ENCODE measurements at places on chromosomes 1 and 21.

GRCh38 chr1:115677182-115677555, 35.4 kb downstream of the VANGL1 start:
- no peak for DNase-seq

DNA sequence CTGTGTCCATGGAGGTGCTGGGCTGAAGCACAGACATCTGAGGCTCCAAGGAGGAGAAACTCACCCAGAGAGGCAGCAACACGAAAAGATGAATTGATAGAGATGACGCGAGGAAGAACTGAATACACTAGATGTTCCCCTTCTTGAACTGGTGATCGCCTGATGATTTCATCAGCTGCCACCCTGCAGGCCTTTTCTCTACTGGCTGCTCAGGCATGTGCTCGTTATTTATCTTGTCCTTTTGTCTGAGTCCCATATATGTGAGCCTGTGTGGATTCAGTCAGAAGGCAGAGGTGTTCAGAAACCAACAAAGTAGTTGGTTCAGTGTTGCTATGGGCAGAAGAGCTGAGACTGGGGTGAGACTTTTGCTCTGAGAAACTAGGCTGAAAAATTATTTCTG, 104.2 kb downstream of the SPATA46 start:
- no peak for DNase-seq

- no peak for DNase-seq
Measured at GRCh38 chr1:171784784-171785183, 3.3 kb downstream of the METTL13 start.

- no peak for DNase-seq
Measured at GRCh38 chr1:68173283-68173935, 58.9 kb downstream of the WLS start.

- no peak for DNase-seq
Measured at GRCh38 chr1:25781130-25781433, 18.9 kb upstream of the SELENON start.

- DNase-seq: no peak
Measured at GRCh38 chr1:88149686-88150085, 534.4 kb upstream of the PKN2 start.

DNA sequence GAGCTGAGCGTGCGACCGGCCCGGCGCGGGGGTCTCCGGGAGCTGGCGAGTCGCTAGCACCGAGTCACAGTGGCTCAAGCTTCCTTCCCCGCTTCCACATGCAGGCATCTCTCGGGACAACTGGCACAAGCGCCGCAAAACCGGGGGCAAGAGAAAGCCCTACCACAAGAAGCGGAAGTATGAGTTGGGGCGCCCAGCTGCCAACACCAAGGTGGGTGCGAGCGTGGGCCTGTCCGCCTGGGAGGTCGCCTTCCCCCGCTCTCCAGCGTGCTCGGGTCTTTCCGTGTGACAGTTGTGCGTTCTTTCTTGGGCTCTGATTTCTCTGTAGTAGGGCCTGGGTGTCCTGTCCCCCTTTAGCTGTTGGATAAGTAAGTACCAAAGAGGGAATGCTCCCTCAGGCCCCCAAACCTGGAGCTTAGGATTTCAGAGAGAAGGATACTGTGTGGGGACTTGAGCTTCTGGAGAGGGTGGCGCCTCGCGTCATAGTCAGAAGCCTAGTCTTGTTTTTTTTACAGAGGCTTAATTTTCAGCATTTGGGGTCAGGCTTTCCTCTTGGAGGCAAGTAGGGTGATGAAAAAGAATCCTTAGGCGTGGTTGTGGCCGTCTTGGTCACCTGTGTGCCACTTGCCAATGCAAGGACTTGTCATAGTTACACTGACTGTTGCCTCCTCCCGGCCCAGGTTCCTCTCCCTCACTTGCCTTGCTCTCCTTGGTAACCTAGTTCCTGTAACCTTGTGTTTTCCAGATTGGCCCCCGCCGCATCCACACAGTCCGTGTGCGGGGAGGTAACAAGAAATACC, 790 bp downstream of the RPS8 start:
- peak; percentile 32 for DNase-seq

DNA sequence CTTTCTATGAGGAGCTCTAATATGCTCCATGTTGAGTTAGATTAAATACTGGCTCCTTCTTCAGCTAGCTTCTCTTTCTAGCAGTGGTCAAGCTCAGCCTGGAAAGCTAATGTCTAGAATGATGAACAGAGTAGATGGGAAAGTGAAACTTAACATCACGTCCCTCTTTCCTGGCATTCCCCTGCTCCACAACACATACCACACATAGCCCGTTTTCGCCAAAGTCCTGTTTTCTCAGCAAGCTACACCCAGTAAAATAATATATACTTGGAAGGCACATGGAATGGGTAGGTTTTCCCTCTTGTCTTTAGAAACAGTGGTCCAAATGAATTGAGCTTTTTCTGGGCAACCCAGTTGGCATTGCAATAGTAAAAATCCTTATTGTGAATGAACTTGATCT, 3.8 kb downstream of the KRTAP27-1 start:
- DNase-seq: no peak

DNA sequence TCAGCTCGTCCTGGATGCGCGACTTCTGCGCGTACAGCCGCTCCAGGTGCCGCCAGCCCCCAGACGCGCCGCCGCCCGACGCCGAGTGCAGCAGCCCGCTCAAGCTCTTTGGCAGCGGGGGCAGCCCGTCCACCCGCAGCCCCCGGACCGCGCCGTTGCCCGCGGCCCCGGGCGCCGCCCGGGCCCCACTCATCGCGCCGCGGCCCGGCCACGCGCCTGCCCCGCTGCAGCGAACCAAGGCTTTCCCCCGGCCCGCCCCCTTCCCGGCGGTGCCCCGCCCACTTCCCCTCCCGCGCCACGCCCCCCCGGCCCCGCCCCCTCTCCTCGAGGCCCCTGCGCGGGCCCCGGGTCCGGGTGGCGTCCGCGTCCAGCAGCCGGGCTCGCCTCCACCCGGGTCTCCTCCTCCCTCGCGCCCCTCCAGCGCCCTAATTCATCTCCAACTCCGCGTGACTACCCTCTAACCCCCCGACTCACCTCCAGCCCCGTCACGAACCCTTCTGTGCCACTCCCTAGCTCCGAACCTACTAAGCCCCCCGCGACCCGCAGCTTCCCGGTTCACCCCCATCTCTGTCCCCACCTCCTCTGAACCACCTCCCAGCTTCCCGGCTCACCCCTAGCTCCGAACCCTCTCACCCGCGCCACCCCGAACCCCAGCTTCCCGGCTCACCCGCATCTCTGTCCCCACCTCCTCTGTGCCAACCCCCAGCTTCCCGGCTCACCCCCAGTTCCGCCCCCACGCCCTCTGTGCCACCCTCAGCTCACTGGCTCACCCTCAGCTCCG, at the start of gene FAM89A:
FAM89A (minus strand) TSS at position 236 of the 781 bp plus-strand sequence; CDS start at position 193, 43 bp downstream.
- DNase-seq: peak; percentile 69

- no peak for DNase-seq
Measured at GRCh38 chr1:173355281-173356031, 121.7 kb upstream of the PRDX6 start.

DNA sequence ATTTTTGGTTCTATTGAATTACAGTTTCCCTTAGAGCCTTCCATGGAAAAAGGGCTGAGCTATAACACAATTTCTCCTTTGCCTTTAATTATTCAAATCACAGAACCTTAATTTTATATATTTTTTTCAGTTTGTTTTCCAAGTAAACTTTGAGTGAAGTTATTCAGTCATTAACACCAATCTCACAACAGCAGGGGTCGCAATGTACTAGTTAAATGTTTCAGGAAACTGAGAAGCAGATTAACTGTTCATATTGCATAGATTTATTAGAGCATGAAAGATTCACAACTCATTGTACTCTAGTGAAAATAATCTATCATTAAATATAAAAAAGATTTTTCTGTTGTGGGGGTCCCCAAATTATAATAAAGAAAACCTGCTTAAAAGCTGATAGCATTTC, 64.1 kb downstream of the KIFAP3 start:
- DNase-seq: no peak

DNA sequence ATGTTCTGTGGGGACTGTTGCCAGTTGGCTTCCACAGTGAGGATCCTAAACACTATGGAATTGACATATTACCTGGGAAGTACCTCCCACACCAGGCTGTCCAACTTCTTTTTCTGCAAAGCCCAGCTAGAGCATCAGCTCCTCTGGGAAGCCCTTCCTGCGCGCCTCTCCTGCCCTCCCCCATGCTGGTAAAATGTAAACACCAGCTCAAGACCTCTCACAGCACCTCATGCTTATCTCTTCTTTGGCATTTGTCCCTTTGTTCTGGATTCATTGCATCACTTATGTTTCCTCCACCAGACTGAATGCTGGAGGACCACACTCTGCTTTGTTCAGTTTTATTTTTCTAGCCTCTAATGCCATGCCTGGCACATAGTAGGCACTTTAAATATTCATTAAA, 172.1 kb downstream of the HHAT start:
- DNase-seq: no peak

- no peak for DNase-seq
Measured at GRCh38 chr1:70327306-70328076, 27.0 kb downstream of the ANKRD13C start.

- DNase-seq: no peak
Measured at GRCh38 chr1:10716840-10717239, 79.6 kb downstream of the CASZ1 start.

GRCh38 chr21:33008333-33009051, 17.2 kb upstream of the OLIG2 start:
- no peak for DNase-seq

GRCh38 chr1:187129132-187129531, 300.4 kb downstream of the PLA2G4A start:
- DNase-seq: no peak

DNA sequence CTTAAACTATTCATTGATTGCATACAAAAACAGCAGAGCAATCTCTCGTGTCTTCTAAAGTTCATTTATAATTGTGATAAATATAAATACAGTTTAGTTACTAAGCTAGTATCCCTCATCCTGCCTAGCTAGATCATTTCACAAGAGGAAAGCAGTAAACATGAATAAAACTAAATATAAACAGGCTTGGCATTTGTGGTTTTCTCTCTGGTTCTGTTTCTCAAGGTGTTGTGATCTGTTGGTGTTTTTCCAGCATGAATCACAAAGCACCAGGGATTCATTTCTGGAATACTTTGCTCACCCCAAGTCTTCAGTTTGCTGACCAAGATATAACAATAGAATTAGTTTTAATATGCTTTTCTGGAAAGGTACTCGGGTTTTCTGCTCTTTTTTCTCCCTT, 32.7 kb upstream of the GLIS1 start:
- no peak for DNase-seq

DNA sequence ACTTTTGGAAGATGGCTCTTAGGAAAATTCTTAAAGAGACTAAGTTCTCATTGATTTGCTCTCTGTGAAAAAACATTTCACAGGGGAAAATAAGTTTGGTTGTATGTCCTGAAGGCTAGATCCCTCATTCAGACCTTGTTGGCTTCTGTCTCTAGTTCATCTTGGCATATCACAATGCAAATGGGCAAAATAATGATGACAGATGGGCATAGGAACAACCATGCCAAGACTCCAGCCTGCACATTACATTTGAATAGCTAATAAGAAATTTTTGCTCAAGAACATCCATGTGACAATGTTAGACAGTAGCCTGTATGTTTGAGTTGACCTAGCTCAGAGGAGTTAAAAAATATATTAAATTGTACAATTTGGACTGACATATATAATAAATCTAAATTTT, 292.9 kb downstream of the PLA2G4A start:
- no peak for DNase-seq

DNA sequence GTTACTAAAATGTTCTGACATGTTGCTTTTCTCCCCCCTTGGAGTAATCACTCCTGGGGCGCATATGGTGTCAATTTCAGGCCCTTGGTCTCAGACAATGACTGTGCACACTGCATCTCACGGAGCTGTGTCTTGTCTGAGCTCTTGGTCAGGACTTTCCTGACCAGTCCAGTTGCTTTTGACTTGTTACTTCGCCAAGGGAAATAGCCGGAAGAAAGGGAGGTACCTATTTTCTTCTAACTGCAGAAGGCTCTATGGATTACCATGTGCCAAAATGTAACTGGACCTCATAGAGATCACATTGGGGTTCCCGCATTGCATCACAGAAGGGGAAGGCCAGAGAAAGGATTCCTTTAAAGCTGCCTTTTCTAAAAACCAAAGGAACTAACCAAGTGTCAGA, 68.6 kb downstream of the SPAG17 start:
- DNase-seq: no peak

- no peak for DNase-seq
Measured at GRCh38 chr21:40120940-40121575, 253.8 kb downstream of the PCP4 start.

- DNase-seq: no peak
Measured at GRCh38 chr1:115412286-115412685, 74.2 kb upstream of the NGF start.

DNA sequence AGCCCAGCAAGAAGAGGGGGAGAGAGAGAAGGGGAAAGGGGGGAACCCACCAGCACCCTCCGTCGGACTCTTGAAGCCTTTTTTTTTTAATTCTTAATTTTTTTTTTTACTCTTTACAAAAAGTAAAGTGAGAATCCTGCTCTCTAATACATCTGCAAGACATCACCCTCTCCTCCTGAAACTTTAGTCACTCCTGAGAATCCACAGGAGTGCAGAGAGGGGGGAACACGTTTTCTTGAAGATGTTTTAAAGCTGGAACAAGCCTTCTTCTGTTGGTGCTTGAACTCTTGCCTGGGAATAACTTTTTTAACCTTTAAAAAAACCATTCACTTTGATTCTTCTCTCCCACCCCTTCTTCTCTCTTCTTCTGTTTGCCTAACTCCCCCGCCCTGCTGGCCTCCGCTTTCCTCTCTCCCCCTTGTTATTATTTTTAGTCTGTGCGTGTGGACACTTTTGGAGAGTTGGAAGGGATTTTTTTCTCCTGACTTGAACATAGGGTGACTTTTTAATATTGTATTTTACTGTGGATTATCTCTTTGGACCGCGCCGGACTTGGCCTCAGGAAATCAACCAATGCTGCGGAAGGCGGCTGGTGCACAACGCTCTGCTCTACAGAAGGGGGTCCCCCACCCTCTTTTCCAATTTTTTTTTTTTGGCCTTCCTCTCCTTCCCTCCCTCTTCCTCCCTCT, 383 bp upstream of the PRRX1 start:
- no peak for DNase-seq

DNA sequence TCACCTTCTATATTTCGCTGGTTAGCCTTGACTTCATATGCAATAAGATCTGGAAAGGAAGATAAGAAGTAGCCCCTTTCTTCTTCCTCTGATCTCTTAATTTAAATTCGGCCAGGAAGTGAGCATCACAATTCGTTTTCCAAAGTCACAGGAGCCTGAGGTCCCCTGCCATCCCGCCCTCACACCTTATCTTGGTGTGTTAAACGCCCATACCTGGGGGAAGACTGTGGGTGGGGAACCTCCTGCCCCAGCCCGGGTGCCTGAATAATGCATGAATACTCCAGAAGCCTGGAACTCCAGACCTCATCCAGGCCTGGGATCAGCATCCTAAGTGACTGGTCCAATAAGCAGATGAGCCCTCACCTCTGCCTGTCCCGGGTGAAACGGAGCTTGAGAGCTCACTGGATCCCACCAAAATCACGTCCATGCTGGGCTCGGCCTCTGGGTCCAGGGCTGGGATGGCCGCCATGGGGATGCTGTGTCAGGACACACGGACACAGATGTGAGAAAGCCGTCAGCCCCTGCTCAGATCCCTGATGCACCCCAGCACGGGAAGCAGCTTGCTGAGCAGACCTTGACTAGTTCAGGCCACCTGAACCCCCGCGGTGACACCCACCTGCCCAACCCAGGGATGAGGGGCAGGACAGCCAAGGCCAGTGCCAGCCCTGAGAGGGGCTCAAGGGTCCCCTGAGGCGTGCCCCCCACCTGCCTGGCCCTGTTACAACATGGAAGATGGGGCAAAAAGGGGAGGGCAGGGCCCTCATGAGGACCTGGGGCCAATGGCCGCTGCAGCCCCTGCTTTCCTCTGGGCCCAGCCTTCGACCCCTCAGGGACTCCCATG, 686 bp downstream of the DNMT3L start:
- DNase-seq: no peak

- peak; percentile 46 for DNase-seq
Measured at GRCh38 chr1:180533266-180533987, 25.3 kb upstream of the OVAAL start.

- no peak for DNase-seq
Measured at GRCh38 chr1:204758601-204759000, 73.1 kb upstream of the LRRN2 start.

Measured in activated naive CD4-positive, alpha-beta T cell (primary cell).